Cerebellum (tissue), 4 donors: ENCODE measurements at places on chromosomes 11 and 22.

GRCh38 chr22:39369586-39369985 is 19.8 kb downstream of the SYNGR1 start:
- no peak for DNase-seq

GRCh38 chr22:36027579-36027934 is 1.1 kb downstream of the RBFOX2 start:
- DNase-seq: peak; percentile 38

GRCh38 chr22:30182815-30183214 is 63.7 kb downstream of the LIF start:
- DNase-seq: no peak

DNA sequence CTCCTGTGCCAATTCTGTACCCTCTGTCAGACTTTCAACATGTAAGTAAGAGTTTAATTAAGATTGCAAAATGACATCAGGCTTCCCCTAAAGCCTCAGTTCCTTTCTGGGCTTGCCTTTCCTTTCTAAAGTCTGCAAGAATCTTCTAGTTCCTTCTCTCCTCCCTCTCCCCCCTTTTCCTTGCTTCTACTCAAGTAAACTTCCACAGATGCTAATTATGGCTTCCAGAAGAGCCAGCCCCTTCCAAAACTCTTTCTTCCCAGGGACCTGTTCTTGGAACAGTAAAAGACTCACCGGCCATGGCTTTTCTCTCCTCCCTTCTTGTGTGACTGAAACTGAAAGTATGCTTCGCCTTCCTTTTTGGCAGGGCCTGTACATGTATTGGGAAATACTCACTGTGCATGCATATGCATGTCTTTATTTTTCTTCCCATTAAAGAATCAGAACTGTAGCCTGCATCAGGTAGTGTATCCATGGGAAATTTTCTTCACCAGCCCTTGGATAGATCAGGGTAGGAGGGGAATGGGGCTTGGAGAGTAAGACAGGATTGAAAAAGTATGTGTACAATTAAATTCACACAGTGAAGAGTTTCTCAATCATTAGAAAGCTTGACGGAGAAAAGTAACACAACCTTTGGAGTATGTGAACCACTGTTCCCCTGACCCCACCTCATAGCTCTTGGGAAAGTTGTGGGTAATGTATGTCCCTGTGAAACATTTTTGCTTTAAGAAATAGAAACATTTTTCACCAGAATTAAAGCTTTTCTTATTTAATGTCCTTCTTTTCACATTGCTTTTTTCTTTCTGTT is at the start of gene CASP1:
Gene CASP1 (minus strand): TSS at position 332 of the 808 bp plus-strand sequence. CDS start 31 bp downstream, at position 301.
- peak; percentile 2 for DNase-seq

- no peak for DNase-seq
Observed at GRCh38 chr22:37501610-37502341, 15.6 kb upstream of the MFNG start.

GRCh38 chr22:39962071-39962470 is 1.9 kb downstream of the TMA7B start:
- no peak for DNase-seq

GRCh38 chr11:70662691-70663098 is 264.4 kb downstream of the CTTN start:
- DNase-seq: no peak

- no peak for DNase-seq
Observed at GRCh38 chr11:20464518-20464917, 77.0 kb downstream of the PRMT3 start.

GRCh38 chr22:43385770-43386641 is 25.8 kb upstream of the MPPED1 start:
- DNase-seq: peak; percentile 83

DNA sequence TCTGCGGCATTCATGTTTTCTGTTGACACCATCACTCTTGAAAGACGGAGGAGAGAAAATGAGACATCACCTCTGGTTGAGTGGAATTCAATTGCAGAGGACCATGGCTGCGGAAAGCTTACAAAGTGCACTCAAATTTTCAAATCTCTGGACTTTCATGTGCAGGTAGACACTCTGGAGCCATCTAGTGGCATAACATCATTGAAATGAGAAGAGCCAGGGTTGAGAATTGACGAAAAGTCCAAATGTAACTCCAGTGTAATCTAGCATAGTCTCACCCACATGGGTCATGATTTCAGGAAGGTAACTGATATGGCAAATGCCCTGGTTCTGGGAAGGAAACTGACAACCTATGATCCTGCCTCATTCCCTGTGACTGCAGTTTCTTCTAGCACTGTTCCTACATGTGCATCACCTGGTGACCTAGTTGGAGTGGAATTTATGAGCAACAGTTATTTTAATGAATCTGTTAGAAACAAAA is 687.8 kb downstream of the KCNA4 start:
- peak; percentile 12 for DNase-seq

- DNase-seq: no peak
Observed at GRCh38 chr11:83543706-83544439, 257.7 kb upstream of the CCDC90B start.

- peak; percentile 33 for DNase-seq
Observed at GRCh38 chr11:83971063-83971462, 684.9 kb upstream of the CCDC90B start.

- no peak for DNase-seq
Observed at GRCh38 chr22:36232715-36233401, 6.5 kb downstream of the APOL2 start.

DNA sequence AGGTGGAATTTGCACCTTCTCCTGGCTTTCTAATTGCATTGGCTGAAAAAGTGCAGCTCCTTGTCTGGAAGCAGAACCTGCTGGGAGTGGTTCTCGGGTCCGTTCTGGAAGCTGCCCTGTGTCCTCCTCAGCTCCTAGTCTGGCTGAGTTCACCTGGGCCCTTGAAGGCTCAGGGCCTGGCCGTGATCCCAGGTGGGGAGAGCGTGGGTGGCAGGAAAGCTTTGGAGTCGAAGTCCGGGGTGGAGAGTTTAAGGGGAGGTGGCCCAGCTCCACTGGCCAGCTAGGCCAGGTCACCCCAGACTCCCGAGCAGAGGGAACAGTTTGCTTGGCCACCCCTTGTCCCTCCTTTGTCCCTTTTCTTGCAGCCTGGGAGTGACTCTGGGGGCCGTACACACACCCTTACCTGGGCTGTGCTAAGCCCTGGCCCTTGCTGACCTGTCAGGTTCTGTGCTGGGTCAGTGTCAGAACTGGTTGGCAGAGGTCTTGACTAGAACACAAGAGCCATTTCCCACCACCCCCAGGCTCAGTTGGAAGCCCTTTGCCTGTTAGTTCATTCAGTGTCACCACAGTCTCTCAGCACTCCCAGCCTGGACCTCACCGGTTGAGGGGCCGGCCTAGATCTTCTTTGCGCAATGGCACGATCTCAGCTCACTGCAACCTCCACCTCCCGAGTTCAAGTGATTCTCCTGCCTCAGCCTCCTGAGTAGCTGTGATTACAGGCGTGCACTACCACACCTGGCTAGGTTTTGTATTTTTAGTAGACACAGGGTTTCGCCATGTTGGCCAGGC is 37.3 kb downstream of the LRP5 start:
- DNase-seq: no peak

DNA sequence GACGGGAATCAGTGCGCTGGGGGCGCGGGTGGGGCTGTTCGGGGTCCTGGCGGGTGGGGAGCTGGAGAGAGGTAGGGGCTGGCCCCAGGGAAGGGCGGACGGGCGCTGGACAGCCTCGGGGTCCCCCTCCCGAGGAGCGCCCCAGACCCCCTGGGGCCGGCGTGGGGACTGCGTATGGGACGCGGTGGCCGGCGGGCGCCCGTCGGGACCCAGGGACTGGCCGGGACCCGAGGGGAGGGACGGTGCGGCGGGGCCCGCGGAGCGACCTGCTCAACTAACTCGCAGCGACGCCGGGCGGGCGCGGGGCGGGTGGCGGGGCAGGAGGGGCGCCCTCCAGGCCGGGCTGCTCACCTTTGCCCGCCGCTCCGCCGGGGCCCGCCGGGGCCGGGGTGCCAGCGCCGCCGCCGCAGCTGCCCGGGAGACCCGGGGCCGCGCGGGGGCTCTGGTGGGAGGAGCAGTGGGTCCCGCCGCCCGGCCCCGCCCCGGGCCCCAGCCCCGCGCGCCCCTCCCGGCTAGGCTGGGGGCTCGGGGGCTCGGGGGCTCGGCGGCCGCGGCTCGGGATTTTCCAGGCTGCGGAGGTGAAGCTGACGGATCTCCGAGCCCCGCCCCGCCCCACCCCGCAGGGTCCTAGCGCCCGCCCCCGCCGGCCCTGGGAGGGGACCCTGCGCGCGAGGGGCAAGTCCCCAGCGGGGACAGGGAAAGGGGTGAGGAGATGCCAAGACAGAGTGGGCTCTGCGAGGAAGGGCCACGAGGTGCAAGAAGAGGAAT is 12.3 kb downstream of the STARD10 start:
- DNase-seq: peak; percentile 88

GRCh38 chr11:64436000-64436399 is 77.0 kb downstream of the RPS6KA4 start:
- DNase-seq: peak; percentile 67

DNA sequence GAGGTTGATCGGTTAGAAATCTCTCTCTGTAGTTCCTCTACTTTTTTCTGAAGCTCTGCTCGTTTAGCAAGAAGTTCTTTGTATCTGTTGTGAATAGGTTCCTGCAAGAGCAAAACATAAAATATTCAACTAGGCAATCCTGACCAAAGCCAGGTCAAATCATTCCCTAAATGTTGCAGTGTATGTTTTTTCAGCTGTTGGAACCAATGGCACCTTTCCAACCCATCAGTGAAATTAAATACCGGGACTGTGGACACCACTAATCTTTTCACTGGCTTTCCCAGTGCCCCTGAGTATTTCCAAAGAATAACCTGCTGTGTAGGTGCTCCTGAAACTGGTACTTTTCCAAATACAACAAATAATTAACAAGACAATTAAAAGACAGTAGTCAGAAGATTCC is 45.1 kb downstream of the CEP57 start:
- no peak for DNase-seq

DNA sequence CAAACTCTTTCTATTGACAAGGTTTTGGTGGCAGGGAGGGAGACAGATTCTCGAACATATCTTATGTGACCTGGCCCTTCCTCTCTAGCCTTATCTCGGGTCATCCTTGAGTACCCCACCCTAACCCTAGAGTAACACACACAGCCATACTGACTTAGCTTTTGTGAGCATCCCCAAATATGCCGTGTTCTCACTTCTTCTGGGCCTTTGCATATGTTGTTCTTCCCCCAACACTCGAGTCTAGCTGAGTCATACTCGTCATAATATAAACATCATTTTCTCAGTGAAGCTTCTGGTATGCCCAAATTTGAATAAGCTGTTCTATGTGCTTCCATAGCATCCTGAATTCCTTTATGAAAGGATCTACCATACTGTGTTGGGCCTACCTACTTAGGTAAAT is 8.0 kb downstream of the TTC17 start:
- DNase-seq: no peak

GRCh38 chr11:25949918-25950317 is 382.0 kb upstream of the ANO3 start:
- DNase-seq: no peak

- no peak for DNase-seq
Observed at GRCh38 chr22:17772958-17773605, 1.2 kb downstream of the BID start.

GRCh38 chr11:66080055-66080817 is 10.2 kb downstream of the PACS1 start:
- no peak for DNase-seq

- DNase-seq: no peak
Observed at GRCh38 chr11:61719978-61720377, 32.5 kb upstream of the MYRF start.

DNA sequence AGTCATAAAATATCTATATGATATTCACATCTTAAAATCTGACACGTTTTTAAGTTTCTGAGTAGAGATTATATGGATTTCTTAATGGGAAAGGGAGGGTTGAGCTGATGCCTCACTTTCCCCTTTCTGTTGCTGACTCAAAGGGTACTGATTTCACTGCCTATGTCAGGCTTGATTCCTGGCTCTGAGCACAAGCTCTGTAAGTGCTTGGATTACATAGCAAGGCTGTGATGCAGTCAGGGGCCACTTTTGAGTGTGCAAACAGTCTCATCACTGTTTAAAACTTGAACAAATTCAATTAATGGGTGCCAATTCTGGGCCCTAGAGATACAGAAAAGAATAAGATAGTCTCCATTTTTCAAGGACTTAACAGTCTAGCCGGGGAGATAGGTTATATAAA is 14.4 kb downstream of the ATXN10 start:
- DNase-seq: no peak

- no peak for DNase-seq
Observed at GRCh38 chr11:106001304-106002012, 20.6 kb downstream of the MSANTD4 start.

- DNase-seq: no peak
Observed at GRCh38 chr11:29685361-29685760, 331.5 kb downstream of the KCNA4 start.

DNA sequence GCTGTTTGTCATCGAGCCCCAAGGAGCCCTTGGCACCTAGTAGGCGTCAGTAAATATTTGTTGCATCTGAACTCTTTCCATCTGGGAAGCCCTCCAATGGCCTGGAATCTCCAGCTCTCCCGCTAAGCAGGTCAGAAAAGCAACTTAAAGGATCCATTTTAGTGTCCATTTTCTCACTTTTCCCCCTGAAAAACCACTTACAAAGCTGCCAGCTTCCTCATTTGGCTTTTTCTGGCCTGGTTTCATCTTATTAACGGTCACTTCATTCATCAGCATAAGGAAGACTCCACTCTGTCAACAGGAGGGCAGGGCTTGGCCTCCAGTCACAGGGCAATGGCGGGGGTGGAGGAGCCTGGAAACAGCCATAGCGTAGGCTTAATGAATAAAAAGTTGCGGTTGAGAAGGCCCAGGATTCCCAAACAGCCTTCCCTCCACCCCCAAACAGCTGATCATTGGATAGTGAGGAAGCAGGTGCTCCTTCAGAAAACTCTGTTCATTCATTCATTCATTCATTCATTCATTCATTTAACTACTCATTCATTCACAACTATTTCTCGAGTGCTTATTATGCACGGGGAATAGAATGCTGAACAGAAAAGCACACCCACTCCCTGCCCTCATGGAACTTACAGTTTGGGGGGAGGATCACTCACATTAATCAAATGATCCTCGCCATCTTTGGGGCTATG is 104.5 kb upstream of the RCN1 start:
- peak; percentile 84 for DNase-seq

- DNase-seq: no peak
Observed at GRCh38 chr11:119376197-119376847, 5.2 kb downstream of the USP2 start.

DNA sequence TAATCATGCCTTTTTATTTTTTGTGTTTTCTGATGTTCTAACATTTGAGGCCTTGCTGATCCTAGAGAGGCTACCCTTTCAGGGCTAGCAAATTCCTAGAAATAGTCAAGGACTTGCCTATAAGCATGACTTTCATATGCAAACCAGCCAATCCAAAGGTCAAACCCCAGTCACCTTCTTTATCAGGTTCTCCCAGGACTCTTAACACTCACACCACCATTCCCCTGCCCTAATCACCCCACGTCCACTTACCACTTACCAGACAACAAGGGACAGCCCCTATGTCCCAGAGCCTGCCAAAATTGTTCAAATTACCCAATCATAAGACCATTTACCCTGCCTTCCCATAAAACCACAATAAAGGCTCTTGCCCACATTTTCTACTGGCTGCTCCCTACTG is 1339.8 kb downstream of the LRRC4C start:
- DNase-seq: no peak

DNA sequence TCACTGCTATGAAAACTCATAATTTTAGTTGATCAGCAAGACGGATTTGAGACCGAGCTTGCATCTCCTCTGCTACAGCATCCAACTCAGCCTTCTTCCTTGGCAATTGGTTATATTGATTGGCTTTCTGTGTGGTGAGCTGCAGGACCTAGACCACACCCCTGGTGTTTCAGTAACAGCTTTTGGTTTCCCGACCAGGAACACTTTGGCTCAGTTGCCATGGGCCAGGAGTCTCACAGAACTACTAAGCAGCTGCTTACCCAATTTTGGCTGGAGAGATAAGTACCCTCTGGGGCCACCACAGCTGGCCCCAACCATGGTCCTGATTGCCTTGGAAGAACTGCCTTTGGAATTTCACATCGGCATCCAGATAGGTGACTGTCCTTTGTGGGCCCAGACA is at the start of gene GLYATL1:
Gene GLYATL1 (plus strand): TSS at position 212 of the 400 bp plus-strand sequence. CDS start 7,600 bp downstream, outside the sequence.
- DNase-seq: no peak
